ENCODE measurements at places on chromosomes 11 and 22.

- DNase-seq = no peak
Measured at GRCh38 chr11:2547806-2548205, 103.0 kb downstream of the KCNQ1 start.

GRCh38 chr22:17699696-17700340, 61.3 kb downstream of the BCL2L13 start:
- no peak for DNase-seq

- DNase-seq = no peak
Measured at GRCh38 chr11:9130297-9130696, 38.9 kb upstream of the SCUBE2 start.

GRCh38 chr11:105108247-105108646, 31.3 kb downstream of the CARD18 start:
- DNase-seq = no peak

Measured in central memory CD4-positive, alpha-beta T cell (primary cell).